Large intestine (tissue), 12 donors: ENCODE measurements at places on chromosomes 12 and 14.

DNA sequence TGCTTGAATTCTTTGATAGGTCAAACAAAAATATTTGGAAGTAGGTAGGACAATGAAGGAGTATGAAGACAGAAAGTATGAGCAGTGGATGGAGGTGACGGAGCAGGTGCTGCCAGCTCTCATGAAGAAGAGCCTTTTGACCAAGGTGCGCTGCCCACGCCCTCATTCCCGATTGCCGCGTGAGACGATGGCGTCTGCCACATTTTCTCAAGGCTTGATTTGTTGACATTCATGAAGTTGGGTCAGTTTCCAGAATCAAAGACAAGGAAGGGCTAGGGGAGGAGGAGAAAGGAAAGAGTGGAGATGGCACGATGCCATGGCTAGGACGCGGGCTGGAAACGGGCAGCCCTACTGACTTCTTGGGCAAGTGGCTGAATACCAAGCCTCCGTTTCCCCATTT lies 37.1 kb downstream of the DNAH10 start:
- DNase-seq: no peak

DNA sequence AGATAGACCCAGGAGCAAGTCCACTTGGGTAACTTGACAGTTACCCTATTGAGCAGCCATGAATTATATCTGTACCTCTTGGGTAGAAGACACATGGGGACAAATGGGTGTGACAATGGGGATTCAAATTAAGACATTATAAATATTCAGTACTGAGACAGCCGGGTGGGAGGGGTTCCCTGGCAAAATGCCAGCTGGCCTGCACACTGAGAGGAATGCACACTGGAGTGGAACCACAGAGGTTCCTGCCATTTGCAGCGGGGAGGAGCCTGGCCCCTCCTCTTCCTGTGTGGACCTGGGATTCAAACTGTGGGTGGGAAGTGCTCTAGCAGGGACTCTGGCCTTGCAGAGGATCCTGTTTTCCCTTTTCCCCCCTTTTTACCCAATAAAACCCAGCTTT lies 118.7 kb upstream of the CDKN3 start:
- DNase-seq: no peak

DNA sequence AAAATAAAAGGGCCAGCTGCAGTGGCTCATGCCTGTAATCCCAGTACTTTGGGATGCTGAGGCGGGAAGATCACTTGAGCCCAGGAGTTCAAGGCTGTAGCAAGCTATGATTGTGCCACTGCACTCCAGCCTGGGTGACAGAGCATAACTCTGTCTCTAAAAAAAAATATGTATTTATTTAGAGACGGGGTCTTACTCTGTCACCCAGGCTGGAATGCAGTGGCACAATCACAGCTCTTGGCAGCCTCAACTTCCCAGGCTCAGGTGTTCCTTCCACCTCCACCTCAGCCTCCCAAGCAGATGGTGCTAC lies 179.3 kb upstream of the ATF7IP start:
- DNase-seq: no peak

GRCh38 chr14:95185767-95186392 lies 28.6 kb upstream of the DICER1 start:
- no peak for DNase-seq

DNA sequence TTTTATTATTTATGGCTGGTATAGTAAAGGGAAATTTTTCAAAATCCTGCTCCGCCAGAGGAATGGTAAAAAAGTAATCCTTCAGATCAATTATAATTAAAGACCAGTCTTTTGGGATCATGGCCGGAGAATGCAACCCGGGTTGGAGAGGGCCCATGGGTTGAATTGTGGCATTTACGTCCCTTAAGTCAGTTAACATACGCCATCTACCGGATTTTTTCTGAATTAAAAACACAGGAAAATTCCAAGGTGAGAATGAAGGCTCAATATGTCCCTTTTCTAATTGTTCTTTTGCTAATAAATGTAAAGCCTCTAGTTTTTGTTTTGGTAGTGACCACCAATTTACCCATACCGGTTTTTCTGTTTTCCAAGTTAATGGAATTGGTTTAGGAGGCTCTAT lies 602.8 kb downstream of the ALG10 start:
- no peak for DNase-seq

DNA sequence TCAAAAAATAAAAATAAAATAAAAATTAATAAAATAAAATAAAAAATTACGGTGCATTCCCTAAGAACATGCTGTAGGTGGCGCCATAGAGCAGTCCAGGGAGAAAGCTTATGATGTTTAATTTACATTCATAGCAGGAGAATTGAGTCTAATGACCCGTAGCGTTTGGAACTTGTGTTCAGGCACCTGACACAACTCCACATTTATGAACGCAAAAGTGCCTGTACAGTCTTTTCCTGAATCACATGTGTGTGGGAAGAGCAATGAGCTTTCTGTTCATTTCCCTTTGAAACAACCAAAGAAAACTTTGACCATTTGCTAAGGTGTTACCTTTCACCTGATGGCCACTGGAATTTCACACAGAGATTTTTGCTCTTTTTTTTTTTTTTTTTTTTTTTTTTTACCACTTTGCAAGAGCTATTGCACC lies 60.6 kb upstream of the KCNA1 start:
- DNase-seq: peak; percentile 74

DNA sequence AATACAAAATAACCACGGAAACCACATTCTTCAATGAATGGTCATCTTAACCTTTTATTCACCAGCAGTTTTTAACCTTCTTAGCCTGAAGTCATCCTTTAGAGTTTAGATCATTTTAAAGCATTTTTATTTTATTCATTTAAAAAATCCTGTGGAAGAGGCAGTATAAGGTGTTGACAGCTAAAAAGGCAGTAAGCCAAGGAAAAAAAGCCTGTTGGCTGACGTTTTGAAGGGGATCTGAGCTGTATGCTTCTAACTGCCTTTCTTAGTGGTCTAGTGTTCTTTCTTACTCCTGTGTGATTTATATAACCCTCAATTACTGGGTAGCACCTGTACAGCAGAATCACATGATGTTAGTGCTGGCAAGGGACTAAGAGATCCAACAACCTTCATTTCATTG lies 438.3 kb upstream of the SEL1L start:
- DNase-seq: no peak

- no peak for DNase-seq
Measured at GRCh38 chr14:101241807-101242278, 319.5 kb upstream of the DIO3 start.

DNA sequence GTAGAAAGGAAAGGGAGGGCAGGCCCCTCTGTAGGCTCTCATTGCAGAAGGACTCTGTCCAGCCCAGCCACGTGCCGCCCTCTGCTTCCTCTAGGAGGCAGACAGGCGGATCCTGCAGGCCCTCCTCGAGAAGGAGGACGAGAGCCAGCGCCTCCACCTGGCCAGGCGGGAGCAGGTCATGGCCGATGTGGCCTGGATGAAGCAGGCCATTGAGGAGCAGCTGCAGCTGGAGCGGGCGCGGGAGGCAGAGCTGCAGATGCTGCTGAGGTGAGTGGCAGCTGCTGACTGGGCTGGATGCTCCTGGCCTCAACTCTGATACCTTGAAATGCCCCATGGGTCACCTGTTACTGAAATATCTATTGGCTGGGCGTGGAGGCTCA lies 10.9 kb downstream of the TCHP start:
- DNase-seq: peak; percentile 68

- DNase-seq: no peak
Measured at GRCh38 chr12:5251786-5252185, 180.1 kb upstream of the NTF3 start.

DNA sequence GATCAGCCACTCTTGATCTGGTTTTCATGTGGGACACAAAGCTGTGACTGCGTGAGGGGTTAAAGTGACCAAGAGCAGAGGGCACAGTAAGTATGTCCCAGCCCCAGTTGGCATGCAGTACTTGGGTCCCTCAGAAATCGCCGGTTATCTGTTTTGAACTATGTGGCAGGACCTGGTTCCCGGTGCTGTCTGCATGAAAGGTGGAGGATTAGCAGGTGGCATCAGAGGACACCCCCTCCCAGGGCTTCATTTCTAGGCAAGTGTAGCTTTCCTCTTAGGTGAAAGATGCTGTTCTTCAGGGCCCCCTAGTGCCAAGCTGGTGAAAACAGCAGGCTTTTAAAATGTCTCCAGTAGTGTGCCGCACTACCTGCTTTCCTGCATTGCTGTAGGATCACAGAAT lies 57.1 kb downstream of the ATG14 start:
- peak; percentile 61 for DNase-seq

GRCh38 chr12:82047446-82047845 lies 288.3 kb upstream of the PPFIA2 start:
- peak; percentile 16 for DNase-seq

- DNase-seq: no peak
Measured at GRCh38 chr12:56040963-56041551, 661 bp upstream of the RPS26 start.

DNA sequence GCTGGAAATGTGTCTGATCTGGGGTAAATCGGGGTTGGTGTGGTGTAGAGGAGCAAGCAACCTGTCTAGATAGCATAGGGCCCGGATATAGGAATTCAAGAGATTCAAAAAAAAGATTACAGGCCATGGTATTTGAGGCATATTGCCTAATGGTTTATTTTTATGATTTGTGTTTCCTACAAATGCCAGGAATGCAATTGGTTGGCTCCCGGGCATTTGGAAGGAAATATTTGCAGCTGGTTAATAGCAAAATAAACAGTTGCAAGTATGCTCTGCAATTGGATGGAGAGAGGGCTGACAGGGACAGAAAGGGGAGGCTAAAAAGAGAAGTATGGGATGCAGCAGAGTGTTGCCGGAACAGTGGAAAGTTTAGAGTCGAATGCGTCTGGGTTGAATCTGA lies 315.6 kb upstream of the ATP2B1 start:
- no peak for DNase-seq

- DNase-seq: no peak
Measured at GRCh38 chr14:34223373-34224148, 238.5 kb downstream of the SPTSSA start.

GRCh38 chr14:93892923-93893558 lies 34.1 kb upstream of the FAM181A start:
- DNase-seq: peak; percentile 53

DNA sequence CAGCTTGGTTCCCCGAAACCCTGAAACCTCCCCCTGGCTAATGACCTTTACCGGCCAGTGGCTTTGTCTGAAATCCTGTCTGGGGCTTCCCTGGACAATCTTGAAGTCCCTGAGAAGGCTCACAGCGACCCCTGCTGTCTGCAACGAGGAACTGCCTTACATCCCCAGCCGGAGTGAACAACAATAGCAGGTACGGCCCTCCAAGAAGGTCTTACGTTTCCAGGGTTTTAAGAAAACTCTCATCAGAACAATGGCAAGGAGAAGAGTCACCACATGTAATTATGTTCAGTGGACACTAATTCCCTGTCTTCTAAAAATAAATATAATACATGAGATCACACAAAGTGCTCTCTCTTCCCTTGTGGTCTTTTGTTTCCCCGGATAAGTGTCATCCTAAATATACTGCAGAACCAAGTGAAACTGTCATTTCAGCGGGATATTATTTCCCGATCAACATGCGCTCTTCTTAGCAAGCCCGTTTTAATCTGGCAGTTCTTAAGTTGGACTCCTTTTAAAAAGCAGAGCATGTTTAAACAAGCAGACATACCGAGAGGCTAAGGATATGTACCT lies 53.3 kb downstream of the RBM19 start:
- DNase-seq: peak; percentile 36
